GM12878 (cell line): ENCODE measurements at places on chromosomes 13 and 19. TPM values are rescaled to one million over a fixed set of nuclear protein-coding genes. Genes with fewer than 3 reads are reported as not detected.

ZNF492 gene
- total RNA-seq: not detected in 2 replicates

CASP14 gene
- total RNA-seq: 0.08 and 0.11 TPM in 2 replicates

ONECUT3 gene
- not detected in 2 replicates for total RNA-seq

PRSS57 gene
- not detected in 2 replicates for total RNA-seq

GPR183 gene
- 138 TPM in 2 replicates for total RNA-seq

ATP8A2 gene
- not detected in 2 replicates for total RNA-seq

FBXO27 gene
- total RNA-seq: 10.7 and 10.8 TPM in 2 replicates

BRSK1 gene
- total RNA-seq: 0.33 and 0.53 TPM in 2 replicates

ZNF600 gene
- total RNA-seq: 10.2 and 12.0 TPM in 2 replicates

CAMSAP3 gene
- 5.6 and 6.3 TPM in 2 replicates for total RNA-seq

SMAD9 gene
- total RNA-seq: 0.05 TPM in 1 of 2 replicates, not detected in the other

KIR2DL3 gene
- total RNA-seq: not detected in 2 replicates

ZNF730 gene
- not detected in 2 replicates for total RNA-seq

HIPK4 gene
- 0.13 TPM in 1 of 2 replicates, not detected in the other for total RNA-seq

DNA sequence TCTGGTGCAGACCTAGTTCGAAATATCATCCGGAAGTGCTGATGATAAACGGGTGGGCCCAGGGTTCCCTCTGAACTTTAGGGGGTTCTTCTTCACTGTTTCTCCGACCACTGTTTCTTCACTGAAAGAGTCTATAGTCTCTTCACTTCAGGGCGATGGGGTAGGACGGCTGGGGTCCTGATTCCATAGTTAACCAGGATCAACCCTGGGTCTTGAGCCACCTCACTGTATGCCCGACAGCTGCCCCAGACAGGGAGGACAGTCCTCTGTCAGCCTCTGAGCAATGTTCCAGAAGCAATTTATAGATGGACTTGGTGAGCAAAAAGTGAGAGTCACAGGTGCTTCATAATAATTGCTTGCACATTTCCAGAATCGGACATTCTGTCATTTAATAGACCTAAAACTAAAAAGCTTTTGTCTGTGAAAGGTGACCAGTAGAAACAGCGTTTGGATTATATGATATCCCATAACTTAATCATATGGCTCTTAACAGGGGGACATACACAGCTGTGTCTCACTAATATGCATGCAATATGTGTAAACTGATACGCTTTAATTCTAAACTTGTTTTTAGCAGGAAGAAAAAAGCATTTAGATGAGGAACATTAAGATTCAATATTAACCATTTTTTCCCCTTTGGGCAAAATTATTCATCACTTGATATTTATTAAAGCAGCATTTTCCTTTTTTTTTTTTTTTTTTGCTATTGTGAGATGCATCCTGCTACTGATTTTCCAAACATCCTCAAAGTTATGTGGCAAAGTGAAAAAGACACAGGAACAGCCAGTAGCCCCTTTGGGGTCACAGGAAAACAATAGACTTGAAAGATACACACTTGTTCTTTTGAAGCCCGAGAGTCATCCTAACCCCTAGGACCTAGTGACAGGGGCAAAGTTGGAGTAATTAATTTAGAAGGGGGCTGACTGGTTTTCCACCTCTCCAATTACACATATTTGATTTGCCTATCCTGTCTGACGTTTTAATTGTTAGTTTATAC lies 277.0 kb downstream of the ZNF536 start:
- DNase-seq: no peak

DNA sequence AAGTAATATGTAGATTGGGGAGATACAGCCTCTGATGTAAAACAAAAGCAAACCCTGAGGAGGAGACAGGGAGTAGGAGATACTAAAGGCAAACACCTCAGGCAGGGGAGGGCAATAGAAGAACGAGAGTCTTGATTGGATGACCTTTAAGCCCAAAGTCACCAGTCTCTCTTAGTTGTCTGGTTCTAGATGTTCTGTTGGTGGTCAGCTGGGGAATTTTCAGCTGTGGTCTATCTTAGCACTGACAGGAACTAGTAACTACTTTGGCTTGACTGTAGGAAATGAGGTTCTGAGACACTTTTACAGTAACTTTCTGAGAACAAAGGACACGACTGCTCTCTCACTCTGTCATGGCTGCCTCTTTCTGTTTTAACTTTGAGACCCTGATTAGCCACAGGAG lies 290.7 kb upstream of the MIR17HG start:
- DNase-seq: peak; percentile 57

DNA sequence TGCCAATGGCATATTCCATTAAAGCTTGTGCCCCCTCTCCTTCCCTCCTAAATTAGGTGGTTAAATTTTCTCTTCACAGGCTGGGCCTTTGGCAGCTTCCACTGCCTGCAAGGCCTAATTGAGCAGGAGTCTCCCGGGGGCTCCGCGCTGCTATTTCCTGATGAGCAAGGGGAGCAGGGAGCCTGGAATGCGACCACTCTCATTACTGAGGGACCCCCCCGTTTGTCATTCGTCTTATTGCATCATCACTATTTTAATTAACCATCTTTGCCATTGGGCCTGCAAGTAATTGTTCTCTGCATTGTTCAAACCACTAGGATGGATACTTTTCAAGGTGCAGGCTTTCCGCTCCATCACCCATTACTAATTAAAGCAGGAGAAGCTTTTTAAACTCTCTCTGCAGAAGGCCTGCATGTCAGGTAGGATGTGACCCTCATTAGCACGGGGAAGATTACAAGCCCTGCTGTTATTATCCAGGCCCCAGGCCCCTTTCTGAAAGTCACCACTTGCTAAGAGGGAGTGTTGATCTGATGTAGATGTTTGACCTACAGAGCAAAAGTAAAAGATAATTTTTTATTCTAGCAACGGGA lies 142.3 kb downstream of the OXGR1 start:
- no peak for DNase-seq

- DNase-seq: no peak
Observed at GRCh38 chr13:91302111-91302510, 45.4 kb upstream of the MIR17HG start.

GRCh38 chr13:102309110-102309509 lies 92.7 kb downstream of the FGF14 start:
- no peak for DNase-seq

- DNase-seq: no peak
Observed at GRCh38 chr19:36196249-36196648, 18.2 kb downstream of the ZNF565 start.

GRCh38 chr13:25973085-25973484 lies 78.7 kb downstream of the SHISA2 start:
- DNase-seq: no peak

- DNase-seq: no peak
Observed at GRCh38 chr19:2590630-2591399, 111.7 kb downstream of the GNG7 start.

GRCh38 chr19:4534836-4535658 lies at the start of gene PLIN5:
TSS of gene PLIN5 (minus strand) at chr19:4535224. CDS start at chr19:4534074, 1,150 bp downstream.
- peak; percentile 3 for DNase-seq

DNA sequence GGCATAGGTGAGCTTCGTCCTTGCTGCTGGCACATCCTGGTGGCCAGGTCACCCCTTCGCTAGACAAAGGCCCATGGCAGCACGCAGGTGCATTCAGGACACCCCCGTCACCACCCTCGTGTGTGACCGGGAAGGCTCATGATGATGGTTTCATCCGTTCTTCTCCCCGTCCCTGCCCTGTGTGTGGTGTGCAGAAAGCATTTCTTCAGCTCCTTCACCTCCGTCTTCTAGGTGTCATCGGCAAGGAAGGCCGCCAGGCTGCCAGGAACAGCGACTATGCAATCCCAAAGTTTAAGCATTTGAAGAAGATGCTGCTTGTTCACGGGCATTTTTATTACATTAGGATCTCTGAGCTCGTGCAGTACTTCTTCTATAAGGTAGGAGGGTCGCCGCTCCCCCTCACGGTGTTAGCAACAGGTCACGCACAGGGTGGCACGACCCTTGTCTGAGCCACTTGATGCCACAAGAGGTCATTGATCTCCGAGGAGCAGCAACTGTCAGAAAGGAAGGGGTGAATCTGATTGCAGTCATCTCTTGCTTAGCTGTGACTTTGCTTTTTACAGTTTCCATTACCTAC lies 111.0 kb upstream of the MCF2L start:
- no peak for DNase-seq

DNA sequence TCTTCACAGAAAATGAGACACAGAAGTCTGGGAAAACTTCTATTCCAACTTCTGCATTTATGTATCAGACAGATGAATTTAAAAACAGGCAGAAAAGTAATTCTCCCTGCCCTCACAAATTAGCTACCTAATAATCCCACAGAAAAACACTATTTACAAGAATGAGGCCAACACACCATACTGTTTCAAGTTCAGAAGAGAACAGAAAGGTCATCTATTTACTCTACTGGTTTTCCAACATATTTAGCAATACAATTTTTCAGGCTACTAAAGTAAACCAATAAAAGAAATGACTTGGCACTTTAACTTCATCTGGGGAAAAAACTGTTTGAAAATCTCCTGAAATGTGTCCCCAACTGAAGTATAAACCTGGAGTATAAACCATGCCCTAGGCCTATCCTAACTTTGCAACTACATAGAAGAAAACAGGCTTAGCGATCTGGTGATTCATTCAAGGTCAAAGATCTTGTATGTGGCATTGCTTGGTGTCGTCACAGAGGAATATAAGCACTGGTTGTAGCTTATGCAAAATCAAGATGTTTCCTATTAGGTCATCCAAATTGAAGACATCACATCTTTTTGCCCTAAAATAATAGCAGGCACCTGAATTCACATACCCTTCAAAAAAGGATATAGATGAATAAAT lies 20.1 kb upstream of the EBPL start:
- no peak for DNase-seq

- no peak for DNase-seq
Observed at GRCh38 chr13:50197705-50198104, 182.5 kb downstream of the KCNRG start.

DNA sequence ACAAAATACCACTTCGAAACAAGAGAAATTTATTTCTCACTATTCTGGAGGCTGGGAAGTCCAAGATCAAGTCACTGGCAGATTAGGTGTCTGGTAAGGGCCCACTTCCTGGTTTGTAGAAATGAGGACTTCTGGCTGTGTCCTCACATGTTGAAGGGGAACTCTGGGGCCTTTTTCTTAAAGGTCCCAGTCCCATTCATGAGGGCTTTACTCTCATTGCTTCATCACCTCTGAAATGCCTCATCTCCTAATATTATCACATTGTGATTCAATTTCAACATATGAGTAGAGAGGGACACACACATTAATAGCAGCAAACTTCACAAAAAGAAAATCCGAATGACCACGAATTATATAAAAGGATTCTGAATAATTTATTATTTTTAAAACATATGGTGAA lies 21.6 kb upstream of the SIGLEC14 start:
- DNase-seq: no peak

- DNase-seq: no peak
Observed at GRCh38 chr13:93169980-93170379, 56.6 kb upstream of the GPC6 start.

GRCh38 chr13:67275351-67275960 lies 45.3 kb upstream of the PCDH9 start:
- DNase-seq: no peak

DNA sequence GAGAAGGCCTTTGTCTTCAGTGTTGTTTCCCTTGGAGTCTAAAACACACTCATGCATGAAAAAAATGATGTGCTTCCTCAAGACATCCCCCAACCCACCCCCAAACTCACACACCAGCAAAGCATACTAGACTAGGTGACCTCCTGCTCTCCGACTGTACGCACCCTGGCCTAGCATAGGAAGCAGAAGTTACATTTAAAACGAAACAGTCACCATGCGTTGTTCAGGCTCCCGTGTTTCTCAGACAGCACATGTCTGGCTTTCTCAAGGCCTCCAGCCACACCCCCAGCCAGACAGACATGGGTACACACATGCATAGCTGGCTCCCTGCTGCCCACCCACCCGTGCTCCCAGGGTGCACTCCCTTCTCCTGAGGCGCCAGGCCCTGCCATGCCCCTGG lies 28.7 kb upstream of the C1QTNF9 start:
- peak; percentile 30 for DNase-seq

DNA sequence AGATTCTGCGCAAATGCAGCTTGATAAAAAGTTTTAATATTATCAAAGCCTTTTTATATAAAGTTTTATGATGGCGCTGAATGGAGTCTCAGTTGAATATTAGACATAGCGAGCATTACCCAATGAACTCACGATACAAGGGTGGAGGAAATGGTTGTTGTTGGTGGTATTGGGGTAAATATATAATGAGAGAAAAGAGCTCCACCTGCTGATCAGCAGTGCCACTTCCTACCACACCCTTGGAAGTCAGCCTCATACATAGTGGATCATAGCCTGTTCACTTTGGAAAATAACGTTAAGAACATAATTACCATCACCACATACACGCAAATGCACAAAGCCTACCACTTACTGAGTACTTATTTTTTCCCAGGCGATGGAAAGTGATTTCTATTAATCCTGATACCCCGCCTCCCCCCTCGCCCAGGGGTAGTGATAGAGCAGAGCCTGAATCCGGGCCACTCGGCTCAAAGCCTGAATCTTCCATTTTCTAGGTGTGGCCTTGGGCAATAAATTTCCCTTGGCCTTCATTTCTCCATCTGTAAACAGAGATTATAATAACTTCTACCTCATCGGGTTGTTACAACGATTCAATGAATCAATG lies 358.3 kb downstream of the KLF5 start:
- no peak for DNase-seq

DNA sequence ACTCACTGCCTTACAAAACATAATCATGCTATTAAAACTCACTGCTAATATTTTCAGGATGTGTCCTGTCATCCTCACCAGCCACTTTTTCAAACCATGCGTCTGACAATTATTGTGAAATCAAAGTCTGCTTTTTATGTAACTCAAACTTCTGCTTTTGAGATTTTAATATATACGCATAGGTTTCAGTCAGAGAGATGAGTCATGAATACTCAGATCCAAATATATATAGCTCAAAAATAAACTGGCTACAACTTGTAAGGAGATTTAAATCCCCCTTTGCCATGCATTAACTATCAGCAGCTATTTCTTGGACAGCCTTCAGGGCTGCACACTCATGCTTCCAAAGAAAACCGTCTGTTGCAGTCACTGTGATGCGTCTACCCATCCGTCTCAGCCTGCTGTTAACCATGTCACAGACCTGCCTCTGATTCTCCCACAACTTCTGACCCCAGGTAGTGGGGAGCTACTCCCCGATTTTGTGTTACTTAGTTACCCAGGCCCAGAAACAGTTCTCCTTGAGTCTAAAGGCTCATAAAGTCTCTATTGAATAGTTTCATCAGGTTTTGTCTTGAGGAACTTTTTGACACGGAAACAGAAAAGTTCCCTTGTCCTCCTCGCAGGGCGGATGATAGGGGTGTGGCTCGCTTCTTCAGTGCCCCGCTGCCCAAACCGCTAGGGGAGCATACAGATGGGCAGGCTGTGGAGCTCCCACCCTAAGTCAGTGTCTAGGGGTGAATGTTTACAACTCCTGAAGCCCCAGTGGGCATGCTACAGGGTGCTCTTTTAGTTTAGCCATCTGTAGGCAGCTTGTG lies 33.8 kb upstream of the SGCG start:
- no peak for DNase-seq

- no peak for DNase-seq
Observed at GRCh38 chr19:1648920-1649541, 3.4 kb downstream of the TCF3 start.
